ENCODE measurements at places on chromosomes 3 and 15. TPM values are rescaled to one million over a fixed set of nuclear protein-coding genes. Genes with fewer than 3 reads are reported as not detected.

PP2D1 gene
- not detected for total RNA-seq

IQCF2 gene
- total RNA-seq: not detected

LNP1 gene
- total RNA-seq: 1.7 TPM

CLRN1 gene
- under 0.01 TPM for total RNA-seq

EFCC1 gene
- 1.0 TPM for total RNA-seq

DNA sequence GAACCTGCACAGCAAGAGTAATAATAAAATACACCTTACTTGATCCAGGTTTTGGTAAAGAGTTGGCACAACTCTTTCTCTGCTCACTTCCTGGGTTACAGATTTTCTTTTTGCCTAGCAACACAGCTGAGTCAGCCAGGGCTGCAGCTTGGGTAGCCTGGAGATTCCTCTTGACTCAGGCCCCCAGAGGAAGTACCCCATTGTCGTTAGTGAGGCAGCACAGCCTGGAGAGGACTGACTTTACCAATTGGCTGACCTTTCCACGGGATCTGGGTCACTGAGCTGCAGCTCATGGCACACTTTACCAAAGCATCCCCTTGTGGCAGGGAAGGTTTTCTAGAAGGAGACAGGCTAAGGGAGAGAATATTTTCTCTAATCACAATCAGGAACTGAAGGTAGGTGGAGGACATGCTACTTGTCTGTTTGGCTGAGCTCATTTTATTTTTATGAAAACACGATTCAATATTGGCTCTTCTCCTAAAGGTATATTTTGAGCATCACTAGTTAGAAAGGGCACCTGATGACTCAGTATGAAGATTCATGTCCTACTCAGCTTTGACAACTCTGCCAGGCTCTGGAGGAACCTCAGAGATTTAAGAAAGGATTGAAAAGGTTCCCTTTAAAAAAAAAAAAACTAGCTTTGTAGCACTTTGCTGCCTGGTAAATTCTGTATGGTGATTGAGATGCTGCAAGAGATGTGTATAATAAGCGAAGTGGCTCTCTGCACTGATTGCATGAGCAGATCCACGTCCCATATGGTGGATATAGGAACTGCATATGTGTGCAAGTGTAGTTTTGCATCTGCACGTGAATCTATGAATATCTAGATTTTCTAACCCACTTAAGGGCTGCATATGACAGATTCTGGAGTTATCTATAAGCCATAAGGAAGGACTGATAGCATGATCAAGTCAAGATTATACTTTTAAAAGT, 124.8 kb downstream of the CHDH start:
- no peaks in the 10 kb centered on the region for H3K27me3 ChIP-seq
- H3K27ac ChIP-seq: no peak overlapping the region
- no peaks in the 10 kb centered on the region for H3K36me3 ChIP-seq
- no peaks in the 10 kb centered on the region for H3K4me1 ChIP-seq
- H3K4me3 ChIP-seq: no peak overlapping the region

- DNase-seq: no peak
- H3K4me1 ChIP-seq: no peaks in the 10 kb centered on the region
- H3K4me3 ChIP-seq: no peak overlapping the region
- H3K27me3 ChIP-seq: no peaks in the 10 kb centered on the region
These were observed 70.1 kb downstream of the SUCNR1 start for GRCh38 chr3:151943539-151943938.

DNA sequence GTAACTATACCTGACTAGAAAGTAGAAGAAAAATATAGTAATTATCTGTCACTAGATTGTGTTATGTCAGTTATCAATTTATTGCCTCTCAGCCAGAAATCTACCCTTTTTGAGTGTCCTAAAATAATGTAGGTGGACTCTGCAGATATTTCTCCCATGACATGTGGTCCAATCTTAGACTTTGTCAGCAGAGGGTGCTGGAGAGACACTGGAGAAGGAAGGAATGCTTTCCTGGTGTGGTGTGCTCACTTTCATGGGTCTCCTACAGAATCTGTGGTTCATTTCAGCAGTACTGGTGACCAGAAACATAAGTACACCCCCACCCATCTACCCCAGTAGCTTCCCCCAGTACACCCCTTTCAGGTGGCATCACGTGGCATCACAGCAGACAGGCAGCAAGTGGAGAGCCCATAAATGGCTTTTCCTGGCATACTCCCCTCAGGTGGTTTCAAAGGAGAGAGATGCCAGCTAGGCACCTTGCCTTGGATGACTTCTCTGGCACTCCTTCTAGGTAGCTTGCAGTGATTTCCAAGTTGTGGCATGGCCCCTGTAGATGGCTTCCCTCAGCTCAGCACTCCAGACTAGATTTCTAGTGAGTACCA, 114.7 kb downstream of the GADL1 start:
- no peaks in the 10 kb centered on the region for H3K27me3 ChIP-seq
- no peaks in the 10 kb centered on the region for H3K4me1 ChIP-seq
- H3K36me3 ChIP-seq: no peaks in the 10 kb centered on the region

- no peak overlapping the region for H3K4me3 ChIP-seq
- no peaks in the 10 kb centered on the region for H3K4me1 ChIP-seq
- H3K36me3 ChIP-seq: no peaks in the 10 kb centered on the region
- no peak overlapping the region for H3K27ac ChIP-seq
- no peaks in the 10 kb centered on the region for H3K27me3 ChIP-seq
- DNase-seq: no peak
These were observed 93.4 kb downstream of the LRRC28 start for GRCh38 chr15:99344639-99345038.

GRCh38 chr3:10949197-10949596, 43.4 kb upstream of the SLC6A1 start:
- H3K27me3 ChIP-seq: no peaks in the 10 kb centered on the region
- no peaks in the 10 kb centered on the region for H3K36me3 ChIP-seq
- no peak for DNase-seq
- no peaks in the 10 kb centered on the region for H3K4me1 ChIP-seq
- H3K27ac ChIP-seq: no peak overlapping the region

- H3K4me1 ChIP-seq: no peaks in the 10 kb centered on the region
- DNase-seq: peak; percentile 2
- H3K27ac ChIP-seq: no peak overlapping the region
- H3K4me3 ChIP-seq: no peak overlapping the region
These were observed 283.8 kb downstream of the C3orf38 start for GRCh38 chr3:88433568-88433967.

DNA sequence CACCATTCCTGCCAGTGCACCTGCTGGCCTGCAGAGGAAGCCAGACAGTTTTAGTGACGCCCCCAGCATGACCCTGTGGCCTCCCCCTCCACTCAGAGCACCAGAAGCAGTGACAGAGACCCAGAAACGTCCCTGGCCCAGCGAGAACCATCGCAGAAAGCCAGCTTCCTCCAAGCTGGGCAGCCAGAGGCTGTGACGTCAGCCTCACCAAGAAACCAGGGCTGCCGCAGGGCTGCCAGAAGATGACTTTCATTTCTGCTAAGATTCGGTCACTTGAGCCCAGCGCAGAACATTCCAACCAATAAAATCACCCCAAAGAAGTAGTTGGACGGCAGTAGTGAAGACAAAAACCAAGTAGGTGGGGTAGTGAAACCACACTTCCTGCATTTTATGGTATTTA, 29.6 kb upstream of the RPL32 start:
- H3K27me3 ChIP-seq: peaks cover 51% of the 10 kb centered on the region
- H3K36me3 ChIP-seq: no peaks in the 10 kb centered on the region
- peaks cover 10% of the 10 kb centered on the region for H3K4me1 ChIP-seq
- H3K27ac ChIP-seq: no peak overlapping the region
- DNase-seq: no peak

- H3K4me1 ChIP-seq: peaks cover 2% of the 10 kb centered on the region
- H3K27ac ChIP-seq: no peak overlapping the region
- no peak for DNase-seq
These were observed 30.6 kb upstream of the SLC6A6 start for GRCh38 chr3:14371573-14372474.

DNA sequence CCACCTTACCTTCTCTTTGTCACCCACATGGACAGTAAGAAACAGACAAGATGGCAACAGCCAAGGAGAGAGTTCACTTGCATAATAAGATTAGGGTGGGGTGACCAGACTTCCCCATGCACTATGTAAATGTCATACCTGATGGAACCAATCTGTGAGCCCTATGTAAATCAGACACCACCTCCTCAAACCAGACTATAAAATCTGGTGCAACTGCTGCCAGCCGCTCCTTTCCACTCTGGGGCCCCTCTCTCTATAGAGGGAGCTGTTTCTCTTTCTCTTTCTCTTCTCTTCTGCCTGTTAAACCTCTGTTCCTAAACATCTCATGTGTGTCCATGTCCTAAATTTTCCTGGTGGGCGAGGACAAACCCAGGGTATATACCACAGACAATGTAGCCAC, 405.5 kb upstream of the CNTN4 start:
- no peak for DNase-seq
- no peaks in the 10 kb centered on the region for H3K36me3 ChIP-seq
- no peaks in the 10 kb centered on the region for H3K4me1 ChIP-seq
- H3K27me3 ChIP-seq: no peaks in the 10 kb centered on the region
- H3K4me3 ChIP-seq: no peak overlapping the region

- DNase-seq: no peak
- no peaks in the 10 kb centered on the region for H3K36me3 ChIP-seq
- no peaks in the 10 kb centered on the region for H3K4me1 ChIP-seq
These were observed 347.5 kb upstream of the TMCO5A start for GRCh38 chr15:37586976-37587375.

DNA sequence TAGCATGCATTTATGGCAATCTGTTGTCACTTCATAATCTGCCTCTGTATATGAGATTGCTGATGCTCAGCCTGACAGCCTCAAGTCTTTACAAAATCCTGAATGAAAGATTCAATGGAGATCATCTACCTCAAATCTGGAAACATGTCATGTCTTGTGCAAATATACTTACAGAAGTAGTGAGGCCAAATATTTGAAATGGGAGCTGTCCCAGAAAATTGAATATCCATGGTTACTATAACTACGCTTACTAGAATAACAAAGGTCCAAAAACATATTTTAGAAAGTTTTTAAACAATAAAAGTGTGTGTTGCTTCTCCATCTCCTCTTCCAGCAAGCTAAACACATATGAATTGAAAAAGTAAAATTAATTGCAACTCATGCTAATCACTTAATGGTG, 133.2 kb upstream of the DPH6 start:
- no peak overlapping the region for H3K4me3 ChIP-seq
- H3K27ac ChIP-seq: no peak overlapping the region
- H3K27me3 ChIP-seq: no peaks in the 10 kb centered on the region
- no peaks in the 10 kb centered on the region for H3K4me1 ChIP-seq
- no peak for DNase-seq

DNA sequence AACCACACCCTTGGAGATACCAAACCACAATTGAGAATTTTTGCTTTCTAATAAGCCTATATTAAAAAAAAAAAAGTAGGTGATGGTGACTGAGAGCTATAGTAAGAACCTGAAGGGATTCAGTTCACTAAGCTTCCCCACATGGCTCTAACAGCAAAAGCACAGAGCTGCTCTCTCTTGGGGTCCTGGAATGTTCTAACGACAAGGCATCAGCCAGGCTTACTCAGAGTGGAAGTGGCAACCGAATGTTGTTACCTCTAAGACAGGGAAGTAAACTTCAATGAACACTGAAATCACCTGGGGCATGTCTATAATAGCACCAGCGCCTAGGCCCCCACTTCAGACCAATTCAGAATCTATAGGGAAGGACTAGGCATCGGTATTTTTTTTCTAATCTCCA, 397.7 kb downstream of the MAGI1 start:
- H3K36me3 ChIP-seq: no peaks in the 10 kb centered on the region
- DNase-seq: no peak
- H3K27ac ChIP-seq: no peak overlapping the region
- no peak overlapping the region for H3K4me3 ChIP-seq

DNA sequence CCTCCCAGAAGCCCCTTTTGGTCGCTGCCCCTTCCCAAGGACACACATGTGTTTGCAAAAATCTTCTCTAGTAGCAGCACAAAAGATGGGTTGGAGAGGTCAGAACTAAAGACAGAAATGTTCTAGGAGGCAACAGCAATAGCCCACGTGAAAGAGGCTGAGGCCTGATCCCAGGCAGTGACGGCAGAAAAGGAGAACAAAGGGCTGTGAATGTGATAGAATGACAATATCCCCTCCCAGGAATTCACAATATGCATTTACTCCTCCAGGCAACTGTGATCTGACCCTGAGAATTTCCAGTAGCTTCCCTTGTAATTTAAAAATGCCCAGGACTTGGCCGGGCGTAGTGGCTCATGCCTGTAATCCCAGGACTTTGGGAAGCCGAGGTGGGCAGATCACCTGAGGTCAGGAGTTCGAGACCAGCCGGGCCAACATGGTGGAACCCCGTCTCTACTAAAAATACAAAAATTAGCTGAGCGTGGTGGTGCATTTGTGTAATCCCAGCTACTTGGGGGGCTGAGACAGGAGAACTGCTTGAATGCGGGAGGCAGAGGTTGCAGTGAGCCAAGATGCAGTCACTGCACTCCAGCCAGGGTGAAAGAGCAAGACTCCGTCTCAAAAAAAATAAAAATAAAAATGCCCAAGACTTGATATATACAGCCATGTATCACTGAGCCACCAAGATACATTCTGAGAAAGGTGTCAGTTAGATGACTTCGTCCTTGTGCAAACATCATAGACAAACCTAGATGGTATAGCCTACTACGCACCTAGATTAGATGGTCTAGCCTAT, 43.6 kb upstream of the PIAS1 start:
- DNase-seq: no peak
- no peak overlapping the region for H3K27ac ChIP-seq
- H3K27me3 ChIP-seq: no peaks in the 10 kb centered on the region
- H3K4me1 ChIP-seq: no peaks in the 10 kb centered on the region
- no peaks in the 10 kb centered on the region for H3K36me3 ChIP-seq

Measured in thymus (tissue), 14 donors.